Endothelial cell of umbilical vein (primary cell): ENCODE measurements at places on chromosomes 16 and 17. TPM values are rescaled to one million over a fixed set of nuclear protein-coding genes. Genes with fewer than 3 reads are reported as not detected.

KRT32 gene
- polyA plus RNA-seq = not detected in 2 replicates

DNA sequence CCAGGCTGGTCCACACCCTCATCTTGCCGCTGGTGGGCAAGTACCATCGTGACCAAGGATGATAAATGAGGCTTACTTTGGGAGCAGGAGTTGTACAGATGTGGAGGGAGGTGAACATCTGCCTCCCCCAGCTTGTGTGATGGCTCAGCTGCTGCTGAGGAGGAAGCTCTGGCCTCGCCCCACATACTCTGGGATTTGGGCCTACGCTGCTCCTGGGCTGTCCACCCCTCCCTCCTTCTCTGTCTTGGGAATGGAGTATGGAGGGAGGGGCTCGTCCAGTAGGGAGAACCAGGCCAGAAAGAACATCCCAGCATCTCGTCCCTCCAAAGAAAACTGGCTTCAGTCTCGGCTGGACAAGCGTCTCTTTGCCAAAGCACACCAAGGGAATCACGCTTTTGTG, 134.8 kb upstream of the CDC42EP4 start:
- no peaks in the 10 kb centered on the region for H3K36me3 ChIP-seq
- H3K4me1 ChIP-seq = no peaks in the 10 kb centered on the region
- no peak for DNase-seq
- H3K27ac ChIP-seq = no peak overlapping the region
- no peak overlapping the region for H3K4me3 ChIP-seq

DNA sequence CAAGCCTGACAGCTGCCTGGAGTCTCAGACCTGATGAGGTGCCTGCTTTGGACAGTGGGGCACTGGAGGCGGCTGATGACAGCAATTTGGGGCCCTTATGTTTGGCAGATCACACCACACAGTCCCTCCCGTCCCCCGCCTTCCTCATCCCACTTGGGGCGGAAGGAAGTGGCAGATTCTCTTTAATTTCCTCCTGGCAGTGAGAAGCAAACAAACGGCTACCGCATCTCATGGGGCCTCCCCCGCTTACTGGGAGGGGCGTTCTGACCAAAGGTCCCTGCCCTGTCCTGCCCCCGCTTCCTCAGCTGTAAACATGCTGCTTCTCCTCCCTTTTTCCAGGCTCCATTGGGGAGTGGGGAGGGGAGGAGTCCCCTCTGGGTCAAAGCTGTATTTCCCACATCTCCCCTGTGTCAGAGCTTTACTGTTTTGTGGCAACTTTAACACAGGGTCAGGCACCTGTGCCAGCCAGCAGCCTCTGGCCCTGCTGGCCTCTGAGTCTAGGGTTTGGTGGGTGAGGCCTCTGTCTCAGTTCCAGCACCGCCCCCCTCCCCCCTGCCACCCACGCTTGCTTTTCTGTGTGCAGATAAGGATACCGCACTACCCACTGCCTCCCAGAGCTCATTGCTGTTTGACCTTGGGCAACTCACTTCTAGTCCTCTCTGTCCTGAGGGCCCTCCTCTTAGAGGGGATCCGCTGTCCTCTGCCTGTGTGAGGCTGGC, 5.4 kb upstream of the NFATC3 start:
- no peak overlapping the region for H3K4me3 ChIP-seq
- no peaks in the 10 kb centered on the region for H3K27me3 ChIP-seq
- DNase-seq = peak; percentile 63
- peak overlapping the region; percentile 20 for H3K27ac ChIP-seq
- H3K36me3 ChIP-seq = peaks cover 12% of the 10 kb centered on the region
- H3K4me1 ChIP-seq = peaks cover 26% of the 10 kb centered on the region

GRCh38 chr17:75078284-75079022, 9.3 kb upstream of the SLC16A5 start:
- no peak overlapping the region for H3K4me3 ChIP-seq
- peaks cover 16% of the 10 kb centered on the region for H3K4me1 ChIP-seq
- DNase-seq = no peak
- no peaks in the 10 kb centered on the region for H3K36me3 ChIP-seq

MAPT gene
- 0.04 and 0.05 TPM in 2 replicates for polyA plus RNA-seq

KRTAP2-3 gene
- polyA plus RNA-seq = not detected in 2 replicates

KRTAP4-2 gene
- polyA plus RNA-seq = not detected in 2 replicates

DNA sequence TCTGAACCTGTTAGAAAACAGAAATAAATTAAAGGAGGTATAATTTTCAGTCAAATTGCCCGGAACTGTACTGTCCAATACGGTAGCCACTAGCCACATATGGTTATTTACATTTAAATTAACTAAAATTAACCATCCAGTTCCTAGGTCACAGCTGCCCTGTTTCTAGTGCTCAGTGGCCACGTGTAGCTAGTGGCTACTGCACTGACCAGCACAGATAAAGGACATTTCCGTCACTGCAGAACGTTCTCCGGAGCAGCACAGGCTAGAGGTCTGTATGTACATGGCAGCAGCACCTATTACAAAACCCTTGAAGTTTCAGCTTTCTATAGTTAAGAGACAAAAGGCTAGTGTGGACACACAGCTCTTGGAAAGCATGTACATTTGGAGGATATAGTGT, 33.7 kb downstream of the CPSF4L start:
- H3K36me3 ChIP-seq = no peaks in the 10 kb centered on the region
- peaks cover 43% of the 10 kb centered on the region for H3K4me1 ChIP-seq
- DNase-seq = no peak
- H3K27me3 ChIP-seq = no peaks in the 10 kb centered on the region
- no peak overlapping the region for H3K27ac ChIP-seq
- no peak overlapping the region for H3K4me3 ChIP-seq

KRTAP4-5 gene
- polyA plus RNA-seq = not detected in 2 replicates

DNA sequence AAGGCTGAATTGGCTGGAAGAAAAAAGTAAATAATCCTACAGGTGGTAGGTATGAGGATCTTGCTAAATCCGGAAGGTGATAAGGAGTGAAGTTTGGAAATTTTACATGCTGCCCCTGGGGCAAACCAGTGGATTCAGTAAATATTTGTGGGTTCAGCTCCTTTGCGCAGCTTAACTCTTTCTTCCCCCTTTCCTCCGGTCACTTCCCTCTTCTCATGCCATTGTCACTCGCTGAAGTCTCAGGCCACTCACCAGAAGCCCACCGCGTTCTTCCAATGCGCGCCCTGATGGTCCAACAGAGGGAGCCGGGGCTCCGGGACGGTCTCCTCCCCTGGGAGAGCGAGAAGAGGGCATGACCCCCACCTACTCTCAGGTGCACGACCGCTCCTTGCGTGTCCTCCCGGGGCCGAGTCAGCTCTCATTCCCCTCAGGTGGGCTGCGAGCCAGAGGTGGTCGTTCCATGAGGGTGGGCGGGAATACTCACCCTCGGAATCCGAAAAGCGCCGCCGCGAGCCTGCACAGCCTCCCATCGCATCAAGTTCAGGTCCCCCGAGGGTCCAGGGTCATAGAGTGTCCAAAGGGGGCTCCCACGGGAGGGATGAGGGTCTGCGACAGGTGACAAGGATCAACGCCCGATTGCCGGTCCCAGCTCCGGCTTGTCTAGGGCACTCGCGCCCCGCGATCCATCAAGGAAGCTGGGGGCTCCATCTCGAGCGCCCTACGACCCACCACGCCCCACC, 474 bp downstream of the CLN3 start:
- DNase-seq = peak; percentile 33
- H3K4me3 ChIP-seq = peak overlapping the region; percentile 73
- H3K27ac ChIP-seq = peak overlapping the region; percentile 33
- H3K27me3 ChIP-seq = no peaks in the 10 kb centered on the region
- peaks cover 2% of the 10 kb centered on the region for H3K4me1 ChIP-seq

DNA sequence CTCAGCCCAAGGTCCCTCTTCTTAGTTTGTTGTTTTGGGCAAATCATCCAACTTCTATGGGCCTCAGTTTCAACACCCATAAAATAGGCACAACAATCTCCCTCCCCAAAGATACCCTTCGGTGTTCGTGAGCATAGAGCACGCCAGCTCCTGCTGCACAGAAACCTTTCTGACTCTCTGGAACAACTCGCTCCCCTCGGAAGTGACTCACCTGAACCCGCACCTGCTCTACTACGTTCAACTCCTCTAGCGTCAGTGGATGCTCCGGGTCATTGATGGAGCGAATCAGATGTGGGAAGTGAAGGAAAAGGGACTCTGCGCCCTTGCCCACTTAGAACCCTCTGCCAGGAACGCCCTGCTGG, 445 bp downstream of the CIAO2B start:
- H3K27me3 ChIP-seq = no peaks in the 10 kb centered on the region
- peak overlapping the region; percentile 67 for H3K27ac ChIP-seq
- H3K4me3 ChIP-seq = peak overlapping the region; percentile 88
- no peak for DNase-seq
- H3K36me3 ChIP-seq = no peaks in the 10 kb centered on the region
- H3K4me1 ChIP-seq = peaks cover 7% of the 10 kb centered on the region

DNA sequence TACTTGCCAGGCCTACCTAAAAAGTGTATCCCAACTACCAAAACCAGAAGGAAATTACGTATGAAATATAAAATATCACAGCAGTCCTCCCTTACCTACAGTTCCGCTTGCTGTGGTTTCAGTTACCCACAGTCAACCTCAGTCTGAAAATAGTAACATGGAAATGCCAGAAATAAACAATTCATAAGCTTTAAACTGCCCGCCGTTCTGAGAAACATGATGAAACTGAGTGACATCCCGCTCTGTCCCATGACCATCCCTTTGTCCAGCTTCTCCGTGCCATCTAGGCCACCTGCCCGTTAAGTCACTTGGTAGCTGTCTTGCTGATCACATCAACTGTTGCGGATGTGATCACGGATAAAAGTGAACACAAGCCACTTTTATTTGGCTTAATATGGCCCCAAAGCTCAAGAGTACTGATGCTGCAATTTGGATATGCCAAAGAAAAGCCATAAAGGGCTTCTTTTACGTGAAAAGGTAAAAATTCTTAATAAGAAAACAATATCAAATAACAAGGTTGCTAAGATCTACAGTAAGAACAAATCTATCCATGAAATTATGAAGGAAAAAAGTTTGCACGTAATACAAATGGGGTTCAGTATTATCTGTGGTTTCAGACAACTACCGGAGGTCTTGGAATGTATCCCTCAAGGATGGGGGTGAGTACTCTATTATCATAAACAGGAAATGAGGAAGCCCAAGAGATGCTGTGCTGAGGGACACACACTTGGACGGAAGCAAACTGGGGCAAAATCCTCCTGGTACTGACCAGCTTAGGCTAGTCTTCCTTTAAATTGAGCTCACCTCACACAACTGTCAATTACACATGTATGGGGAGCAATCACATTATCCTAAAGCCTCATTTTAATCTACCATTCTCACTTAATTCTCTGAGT, 8.2 kb downstream of the USP22 start:
- H3K4me1 ChIP-seq = peaks cover 42% of the 10 kb centered on the region
- no peak for DNase-seq
- peaks cover 3% of the 10 kb centered on the region for H3K36me3 ChIP-seq
- H3K4me3 ChIP-seq = peak overlapping the region; percentile 4
- no peaks in the 10 kb centered on the region for H3K27me3 ChIP-seq
- H3K27ac ChIP-seq = no peak overlapping the region

GRCh38 chr16:48914070-48914469, 304.1 kb upstream of the N4BP1 start:
- no peaks in the 10 kb centered on the region for H3K4me1 ChIP-seq
- H3K27ac ChIP-seq = no peak overlapping the region
- H3K36me3 ChIP-seq = no peaks in the 10 kb centered on the region
- H3K4me3 ChIP-seq = no peak overlapping the region
- no peak for DNase-seq

CBLN1 gene
- not detected in 2 replicates for polyA plus RNA-seq

GRCh38 chr17:29045026-29045425, 2.1 kb downstream of the PIPOX start:
- H3K27ac ChIP-seq = no peak overlapping the region
- H3K4me3 ChIP-seq = no peak overlapping the region
- H3K36me3 ChIP-seq = no peaks in the 10 kb centered on the region
- H3K4me1 ChIP-seq = peaks cover 7% of the 10 kb centered on the region
- H3K27me3 ChIP-seq = peaks cover 22% of the 10 kb centered on the region

GRCh38 chr17:69495787-69496186, 81.3 kb downstream of the MAP2K6 start:
- H3K4me3 ChIP-seq = no peak overlapping the region
- no peak for DNase-seq
- no peaks in the 10 kb centered on the region for H3K36me3 ChIP-seq
- no peak overlapping the region for H3K27ac ChIP-seq
- no peaks in the 10 kb centered on the region for H3K4me1 ChIP-seq

GRCh38 chr17:29659155-29659554, 36.4 kb upstream of the CORO6 start:
- no peak overlapping the region for H3K4me3 ChIP-seq
- H3K27ac ChIP-seq = no peak overlapping the region
- H3K27me3 ChIP-seq = no peaks in the 10 kb centered on the region
- H3K36me3 ChIP-seq = peaks cover 8% of the 10 kb centered on the region

DNA sequence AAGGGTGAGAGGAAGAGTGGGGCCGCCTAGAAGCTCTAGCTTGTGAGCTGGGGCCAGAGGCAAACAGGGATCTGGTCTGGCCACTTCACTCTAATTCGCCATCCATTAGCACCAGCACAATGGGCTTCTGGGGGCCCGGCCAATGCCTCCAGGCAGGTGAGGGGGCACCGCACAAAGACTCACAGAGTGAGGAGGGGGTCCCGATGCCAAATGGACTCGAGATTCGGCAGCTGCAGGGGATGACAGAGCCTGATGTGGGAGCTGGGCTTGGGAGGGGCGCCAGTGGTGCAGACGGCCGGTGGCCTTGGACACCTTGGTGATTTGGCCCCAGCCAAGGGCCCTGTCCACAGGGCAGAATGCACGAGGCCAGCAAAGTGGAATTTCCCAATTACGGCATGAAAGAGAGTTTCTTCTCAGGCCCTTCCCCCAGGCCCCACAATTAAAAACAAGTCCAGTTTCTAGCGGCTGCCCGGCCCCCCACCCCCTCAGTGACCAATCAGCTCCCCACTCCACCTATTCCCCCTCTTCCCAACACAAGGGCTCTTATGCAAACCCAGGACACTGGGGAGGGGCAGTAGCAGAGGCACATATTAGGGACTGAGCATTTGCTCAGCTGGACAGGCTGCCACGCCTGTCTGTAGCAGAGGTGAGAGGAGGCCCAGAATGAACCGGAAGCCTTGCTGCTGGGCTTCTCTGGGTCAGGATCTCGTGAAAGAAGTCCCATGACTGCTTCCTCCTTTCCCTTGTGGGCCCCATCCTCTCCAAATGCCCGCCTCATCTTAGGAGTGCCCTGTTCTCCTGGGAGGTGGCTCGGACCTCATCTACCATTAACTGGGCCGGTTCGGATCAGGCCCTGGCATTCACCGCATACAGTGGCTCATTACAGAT, 39.4 kb upstream of the MTSS2 start:
- no peak for DNase-seq
- no peak overlapping the region for H3K4me3 ChIP-seq
- no peaks in the 10 kb centered on the region for H3K4me1 ChIP-seq
- no peaks in the 10 kb centered on the region for H3K27me3 ChIP-seq
- H3K36me3 ChIP-seq = no peaks in the 10 kb centered on the region
- no peak overlapping the region for H3K27ac ChIP-seq

- H3K4me3 ChIP-seq = no peak overlapping the region
- no peaks in the 10 kb centered on the region for H3K36me3 ChIP-seq
- peak; percentile 77 for DNase-seq
These were observed 14.0 kb downstream of the FMNL1 start for GRCh38 chr17:45235416-45236281.

PGAP3 gene
- 14.9 and 17.0 TPM in 2 replicates for polyA plus RNA-seq

DNA sequence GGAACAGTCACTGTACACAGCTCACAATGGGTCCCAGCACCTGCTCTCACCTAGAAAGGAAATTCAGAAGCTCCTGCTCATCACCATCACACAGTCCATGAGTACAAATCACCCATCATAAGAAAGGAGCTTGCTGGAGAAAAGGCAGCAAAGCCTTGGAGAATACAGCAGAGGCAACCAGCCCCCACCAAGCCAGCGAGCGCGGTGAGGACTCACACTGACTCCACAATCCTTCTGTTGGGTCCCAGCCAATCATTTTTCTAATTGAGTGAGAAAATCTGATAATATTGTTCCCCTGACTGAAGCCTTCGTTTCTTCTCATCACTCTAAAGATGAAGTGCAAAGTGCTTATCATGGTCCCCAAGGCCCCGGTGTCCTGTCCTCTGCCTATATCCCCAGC, 298.3 kb downstream of the SLC39A11 start:
- no peak overlapping the region for H3K4me3 ChIP-seq
- no peaks in the 10 kb centered on the region for H3K4me1 ChIP-seq
- DNase-seq = no peak

KRTAP2-1 gene
- polyA plus RNA-seq = not detected in 2 replicates

ACSM3 gene
- 23.7 and 33.2 TPM in 2 replicates for polyA plus RNA-seq
